ENCODE measurements at places on chromosomes 12 and 14.

- H3K4me1 ChIP-seq = peaks cover 42% of the 10 kb centered on the region
- H3K4me3 ChIP-seq = no peak overlapping the region
- no peaks in the 10 kb centered on the region for H3K36me3 ChIP-seq
- no peak for DNase-seq
Observed at GRCh38 chr12:124543590-124544310, 23.7 kb downstream of the NCOR2 start.

DNA sequence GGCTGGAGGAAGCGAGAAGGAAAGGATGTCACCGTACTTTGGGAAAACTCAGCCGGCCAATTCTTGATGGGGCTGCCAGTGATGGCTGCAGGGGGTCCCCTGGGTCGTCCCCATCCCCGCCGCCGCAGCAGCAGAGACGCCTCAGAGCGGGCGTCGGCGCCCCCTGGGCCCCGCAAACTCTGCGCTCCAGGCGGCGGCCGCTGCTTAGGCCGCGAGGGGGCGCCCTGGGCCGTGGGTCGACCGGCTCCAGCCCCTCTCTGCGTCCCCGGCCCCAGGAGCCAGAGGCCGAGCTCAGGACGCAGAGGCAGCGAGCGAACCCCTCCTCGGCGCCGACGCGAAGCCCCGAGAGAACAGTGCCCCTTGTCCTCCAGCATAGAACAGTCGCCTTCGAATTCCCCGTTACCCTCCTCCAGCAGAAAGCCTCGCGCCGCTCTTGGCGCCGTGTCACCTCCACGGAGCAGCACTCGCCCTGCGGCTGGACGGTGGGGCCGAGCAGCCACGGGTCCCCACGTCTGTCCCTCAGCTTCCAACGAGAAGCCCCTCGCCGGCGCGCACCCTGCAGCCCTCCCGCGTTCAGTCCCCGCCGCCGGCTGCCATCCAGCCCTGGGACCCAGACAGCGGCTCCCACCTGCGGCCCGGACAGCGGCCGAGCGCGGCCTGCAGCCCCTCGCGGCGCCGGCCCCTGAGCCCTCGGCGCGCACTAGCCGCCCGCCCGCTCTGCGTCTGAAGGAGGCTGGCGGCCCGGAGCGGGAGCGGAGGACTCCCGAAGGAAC, 106.6 kb downstream of the PRICKLE1 start:
- H3K27me3 ChIP-seq = peaks cover 41% of the 10 kb centered on the region
- peak overlapping the region; percentile 65 for H3K4me3 ChIP-seq
- H3K4me1 ChIP-seq = peaks cover 5% of the 10 kb centered on the region
- no peak for DNase-seq

DNA sequence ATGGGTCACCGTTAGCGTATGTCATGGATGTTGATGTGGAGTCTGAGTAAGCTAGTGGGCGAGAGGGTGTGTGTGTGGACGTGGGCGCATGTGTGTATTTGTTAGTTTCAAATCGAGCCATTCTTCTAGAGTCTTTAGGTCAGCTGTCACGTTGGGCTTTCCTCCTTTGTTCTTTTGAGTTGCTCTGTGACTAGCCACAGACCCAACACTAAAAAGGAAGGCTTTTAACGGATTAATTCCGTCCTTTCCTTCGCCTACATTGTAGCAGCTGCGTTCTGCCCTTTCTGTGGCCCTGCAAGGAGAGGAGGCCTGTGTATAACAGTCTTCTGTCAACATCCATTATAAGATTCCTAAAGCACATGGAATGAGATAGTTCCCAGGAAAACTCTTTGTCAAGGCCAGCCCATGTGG, 117.2 kb upstream of the DNM1L start:
- H3K4me1 ChIP-seq = no peaks in the 10 kb centered on the region
- no peaks in the 10 kb centered on the region for H3K36me3 ChIP-seq
- no peak overlapping the region for H3K4me3 ChIP-seq
- H3K27ac ChIP-seq = no peak overlapping the region
- DNase-seq = no peak

DNA sequence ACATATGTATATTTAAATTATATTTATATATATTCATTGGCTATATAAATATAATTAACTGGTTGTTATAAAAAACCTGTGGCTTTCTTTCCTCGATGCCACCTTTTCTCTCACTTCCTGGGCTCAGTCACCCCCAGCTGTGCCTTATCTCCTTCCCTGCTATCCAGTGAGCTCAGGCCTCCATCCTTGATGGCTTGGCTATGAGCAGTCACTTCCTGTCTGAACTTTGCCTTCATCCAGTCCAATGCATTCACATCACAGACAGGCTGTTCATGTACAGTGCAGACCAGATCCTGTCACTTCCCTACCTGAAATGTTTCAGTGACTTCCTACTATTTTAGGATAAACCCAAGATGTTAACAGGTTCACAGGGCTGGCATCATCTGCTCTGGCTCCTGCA, 115.3 kb upstream of the PRB2 start:
- no peaks in the 10 kb centered on the region for H3K36me3 ChIP-seq
- no peak overlapping the region for H3K4me3 ChIP-seq
- no peaks in the 10 kb centered on the region for H3K27me3 ChIP-seq
- no peaks in the 10 kb centered on the region for H3K4me1 ChIP-seq
- no peak for DNase-seq

- H3K27ac ChIP-seq = no peak overlapping the region
- peaks cover 32% of the 10 kb centered on the region for H3K36me3 ChIP-seq
- no peaks in the 10 kb centered on the region for H3K4me1 ChIP-seq
- no peak for DNase-seq
- no peak overlapping the region for H3K4me3 ChIP-seq
Observed at GRCh38 chr14:60287452-60287851, 38.4 kb downstream of the PPM1A start.

GRCh38 chr12:120474616-120474960, 5.0 kb upstream of the SRSF9 start:
- peaks cover 8% of the 10 kb centered on the region for H3K4me1 ChIP-seq
- DNase-seq = no peak
- H3K4me3 ChIP-seq = no peak overlapping the region
- no peaks in the 10 kb centered on the region for H3K36me3 ChIP-seq

DNA sequence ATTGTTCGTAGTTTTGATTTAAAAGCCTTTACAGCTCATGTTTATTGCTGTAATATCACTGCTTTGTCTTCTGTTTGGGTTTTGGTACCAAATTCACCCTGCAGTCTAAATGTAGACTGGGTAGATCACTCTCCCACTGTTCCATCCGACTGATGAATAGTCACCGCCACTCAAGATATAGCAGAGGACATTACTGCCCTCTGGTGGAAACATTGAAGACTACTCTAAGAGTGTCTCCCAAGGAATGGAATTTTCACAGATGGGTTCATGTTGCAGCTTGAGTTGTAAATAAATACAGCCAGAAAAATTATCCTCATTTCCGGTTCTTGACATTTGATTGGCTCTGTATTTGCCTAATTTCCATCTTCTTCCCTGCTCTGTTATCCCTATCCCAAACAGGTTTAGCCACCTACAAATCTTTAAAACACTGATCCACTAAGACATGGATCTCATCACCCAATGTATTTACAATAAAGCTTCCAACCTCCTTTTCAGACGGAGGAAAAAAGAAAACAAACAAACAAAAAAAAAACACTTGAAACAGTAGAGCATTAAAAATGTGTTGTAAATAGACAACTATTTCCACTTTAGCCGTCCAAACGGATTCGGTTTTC, 198.3 kb upstream of the CPNE8 start:
- no peak overlapping the region for H3K4me3 ChIP-seq
- no peaks in the 10 kb centered on the region for H3K27me3 ChIP-seq
- no peaks in the 10 kb centered on the region for H3K4me1 ChIP-seq
- no peaks in the 10 kb centered on the region for H3K36me3 ChIP-seq

DNA sequence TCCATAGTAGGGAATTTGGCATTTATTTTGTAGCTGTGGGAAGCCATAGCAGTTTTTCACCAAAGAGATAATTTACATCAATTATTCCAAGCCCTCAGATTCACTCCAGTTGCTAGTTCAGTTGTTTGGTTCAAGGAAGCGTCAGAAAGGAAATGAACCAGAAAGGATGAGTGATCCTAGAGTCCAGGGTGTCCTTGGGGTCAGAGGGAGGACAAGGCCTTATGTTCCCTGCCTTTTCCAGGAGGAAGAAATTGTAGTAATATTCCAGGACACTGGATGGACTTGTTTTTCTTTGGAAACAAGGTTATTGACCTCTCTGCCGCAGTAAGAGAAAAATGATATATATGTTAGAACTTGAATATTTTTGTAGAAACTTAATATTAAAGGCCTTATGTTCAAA, 409.5 kb downstream of the RGS6 start:
- no peak for DNase-seq
- no peaks in the 10 kb centered on the region for H3K4me1 ChIP-seq
- no peaks in the 10 kb centered on the region for H3K27me3 ChIP-seq
- no peak overlapping the region for H3K4me3 ChIP-seq

Measured in effector memory CD4-positive, alpha-beta T cell (primary cell).